ENCODE measurements at places on chromosomes 6 and 20. TPM values are rescaled to one million over a fixed set of nuclear protein-coding genes. Genes with fewer than 3 reads are reported as not detected.

The ATRN gene
- 22.7 TPM for total RNA-seq

The SLC22A23 gene
- total RNA-seq: 10.3 TPM

The PRL gene
- total RNA-seq: not detected

The GSTA5 gene
- not detected for total RNA-seq

The MAS1 gene
- not detected for total RNA-seq

The OR2H2 gene
- total RNA-seq: not detected

The IL20RA gene
- 0.02 TPM for total RNA-seq

The CRISP2 gene
- total RNA-seq: not detected

Measured in A549 treated with CORT108297 at 1 μM for 4 hours (cell line).